Trophoblast cell (in vitro differentiated cells and primary cell): ENCODE measurements at places on chromosomes 16 and 17.

DNA sequence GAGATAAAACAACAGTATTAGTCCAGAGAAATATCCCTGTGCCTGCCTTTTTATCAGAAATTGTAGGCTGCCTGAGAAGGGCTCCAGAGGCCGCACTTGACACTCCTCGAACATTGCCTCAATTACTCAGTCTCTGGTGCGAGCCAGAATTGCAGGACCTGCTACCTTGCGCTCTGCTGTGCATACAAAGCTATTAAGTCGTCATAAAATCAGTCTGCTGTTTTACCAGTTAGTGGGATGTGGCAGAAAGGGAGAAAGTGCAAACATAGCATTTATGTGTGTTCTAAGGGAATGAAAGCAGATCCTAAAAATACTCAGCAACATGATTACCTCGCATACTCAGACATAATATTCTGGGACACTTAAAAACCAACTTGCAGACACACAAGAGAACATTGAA is 70.6 kb downstream of the TMC6 start:
- no peak for DNase-seq

DNA sequence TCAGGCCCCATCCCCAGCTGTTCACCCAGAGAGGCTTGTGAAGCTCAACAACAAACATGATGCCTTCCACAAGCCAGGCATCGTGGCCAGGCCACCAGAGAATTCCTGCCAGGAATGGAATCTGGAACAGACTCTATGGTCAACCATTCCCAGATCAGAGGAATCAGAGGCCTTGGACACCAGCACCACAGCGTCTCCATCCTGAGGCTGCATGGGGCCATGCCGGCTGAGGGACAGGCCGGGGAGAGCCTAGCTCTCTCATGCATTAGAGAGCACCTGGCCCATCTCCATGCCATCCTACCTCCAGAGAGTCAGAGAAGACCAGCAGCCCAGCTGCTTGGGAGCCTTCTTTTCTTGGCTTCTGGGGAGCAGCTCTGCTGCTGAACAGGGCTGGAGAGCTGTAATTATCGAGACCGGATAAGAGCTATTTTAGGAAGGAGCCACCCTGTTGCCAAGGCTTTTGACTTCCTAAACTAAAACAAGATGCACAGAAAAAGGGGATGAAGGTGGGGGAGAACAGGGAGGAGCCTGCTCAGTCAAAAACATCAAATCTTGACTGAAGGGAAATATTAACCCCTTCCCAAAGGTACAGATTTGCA is 24.5 kb upstream of the MTMR4 start:
- no peak for DNase-seq

GRCh38 chr16:85394456-85395206 is 218.5 kb upstream of the GSE1 start:
- DNase-seq: no peak

GRCh38 chr16:47644661-47645060 is 183.5 kb downstream of the PHKB start:
- no peak for DNase-seq

DNA sequence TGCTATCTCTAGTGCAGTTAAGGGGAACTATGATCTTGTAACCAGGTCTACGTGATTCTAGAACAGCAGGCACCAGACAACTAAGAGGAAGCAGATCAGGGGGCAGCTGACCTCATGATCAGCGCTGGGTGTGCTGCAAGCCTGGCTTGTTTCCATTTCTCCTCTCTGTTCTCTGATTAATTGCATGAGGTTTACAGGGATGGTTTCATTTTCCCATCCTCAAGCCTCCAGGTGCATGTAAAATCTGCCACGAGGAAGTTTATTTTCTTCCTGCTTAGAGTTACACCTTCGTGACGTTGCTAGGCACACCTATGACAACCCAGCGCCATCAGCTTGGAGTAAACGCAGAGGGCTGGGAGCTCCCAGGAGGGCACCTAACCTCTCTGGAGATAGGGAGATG is 4.3 kb upstream of the NUPR1 start:
- peak; percentile 45 for DNase-seq

GRCh38 chr16:84584678-84585077 is 33.2 kb downstream of the COTL1 start:
- no peak for DNase-seq

DNA sequence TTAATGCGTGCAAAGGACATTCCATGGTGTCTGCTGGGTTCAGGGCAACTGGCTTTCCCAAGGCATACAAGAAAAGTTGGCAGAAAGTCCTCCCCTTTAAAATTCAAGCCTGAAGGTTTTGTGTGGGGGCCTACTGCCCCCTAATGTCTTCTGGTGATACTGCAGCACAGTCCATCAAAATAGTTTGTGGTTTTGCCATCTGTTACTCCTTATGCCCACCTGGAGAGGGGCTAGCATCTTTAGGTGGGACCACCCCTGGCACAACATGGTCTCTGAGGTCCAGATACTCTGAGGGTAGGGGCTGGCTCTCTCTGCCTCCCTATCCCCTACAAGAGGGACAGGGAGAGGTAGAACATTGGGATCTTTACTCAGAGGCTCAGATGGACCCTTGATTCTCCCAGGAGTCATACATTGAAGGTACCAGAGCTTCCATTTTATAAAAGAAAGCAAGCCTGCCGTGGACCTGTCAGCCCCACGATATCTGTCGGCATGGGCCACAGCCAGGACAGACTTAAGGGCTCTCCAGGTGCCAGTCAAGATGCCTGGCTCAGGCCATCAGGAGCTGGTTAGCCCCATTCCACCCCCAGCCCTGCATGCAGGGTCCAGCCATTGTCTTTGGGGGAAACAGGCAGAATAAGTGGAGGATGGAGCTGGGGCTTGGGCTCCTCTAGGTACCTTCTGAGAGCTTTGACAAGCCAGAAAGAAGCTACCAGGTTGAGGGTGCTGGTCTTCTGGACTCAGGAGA is 6.3 kb downstream of the ESRP2 start:
- DNase-seq: peak; percentile 42

- DNase-seq: no peak
Observed at GRCh38 chr17:16989230-16989952, 17.5 kb upstream of the TNFRSF13B start.

DNA sequence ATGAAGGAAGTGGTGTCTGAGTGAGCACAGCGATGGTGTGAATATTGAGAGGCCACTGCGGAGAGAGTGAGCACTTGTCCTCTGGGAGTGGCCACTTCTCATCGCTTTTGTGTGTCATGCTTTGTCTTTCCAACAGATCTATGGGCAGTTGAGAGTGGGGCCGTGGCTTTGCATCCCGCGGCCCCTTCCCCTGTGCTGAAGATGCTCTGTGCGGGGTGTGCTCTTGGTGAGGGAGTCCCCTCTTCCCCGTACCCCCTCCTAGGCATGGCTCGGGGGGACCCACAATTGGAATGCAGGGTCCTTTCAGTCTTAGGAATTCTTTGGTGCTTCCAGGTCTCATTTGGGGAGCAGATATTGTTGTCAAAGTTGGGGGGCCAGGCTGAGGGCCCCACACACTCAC is 197.3 kb upstream of the WSCD1 start:
- no peak for DNase-seq

DNA sequence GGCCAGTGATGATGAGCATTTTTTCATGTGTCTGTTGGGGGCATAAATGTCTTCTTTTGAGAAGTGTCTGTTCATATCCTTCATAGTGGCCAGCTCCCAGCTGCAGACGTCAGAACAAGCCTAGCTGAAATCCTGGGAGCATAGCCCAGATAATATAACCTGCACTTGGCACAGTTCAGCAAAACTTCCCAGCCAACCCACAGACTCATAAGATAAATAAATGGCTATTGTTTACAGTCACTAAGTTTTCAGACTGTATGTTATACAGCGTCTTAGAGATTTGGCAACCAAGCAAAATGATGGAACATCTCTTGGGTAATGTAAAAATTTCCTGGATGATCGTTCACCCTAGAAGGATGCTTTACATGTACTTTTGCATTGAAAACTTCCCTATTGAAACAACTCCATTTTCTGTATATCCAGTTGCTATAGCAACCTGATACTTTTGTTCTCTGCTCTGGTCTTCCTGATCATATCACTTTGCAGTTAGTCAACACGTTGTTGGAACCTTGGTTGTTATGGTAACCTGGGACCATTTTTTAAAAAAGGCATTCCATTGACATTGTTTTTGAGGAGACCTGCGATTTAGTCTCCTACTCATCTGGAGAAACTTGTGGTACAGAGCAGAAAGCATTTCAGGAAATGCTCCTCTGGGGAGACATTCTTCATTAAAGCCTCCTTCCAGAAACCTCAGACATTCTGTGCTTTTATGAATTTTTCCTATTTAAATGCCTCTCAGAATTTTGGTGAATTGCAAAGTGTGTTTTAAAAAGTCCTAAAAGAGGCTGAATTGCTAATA is 378.7 kb downstream of the HS3ST4 start:
- no peak for DNase-seq

- no peak for DNase-seq
Observed at GRCh38 chr16:84844049-84844350, 24.2 kb downstream of the CRISPLD2 start.

DNA sequence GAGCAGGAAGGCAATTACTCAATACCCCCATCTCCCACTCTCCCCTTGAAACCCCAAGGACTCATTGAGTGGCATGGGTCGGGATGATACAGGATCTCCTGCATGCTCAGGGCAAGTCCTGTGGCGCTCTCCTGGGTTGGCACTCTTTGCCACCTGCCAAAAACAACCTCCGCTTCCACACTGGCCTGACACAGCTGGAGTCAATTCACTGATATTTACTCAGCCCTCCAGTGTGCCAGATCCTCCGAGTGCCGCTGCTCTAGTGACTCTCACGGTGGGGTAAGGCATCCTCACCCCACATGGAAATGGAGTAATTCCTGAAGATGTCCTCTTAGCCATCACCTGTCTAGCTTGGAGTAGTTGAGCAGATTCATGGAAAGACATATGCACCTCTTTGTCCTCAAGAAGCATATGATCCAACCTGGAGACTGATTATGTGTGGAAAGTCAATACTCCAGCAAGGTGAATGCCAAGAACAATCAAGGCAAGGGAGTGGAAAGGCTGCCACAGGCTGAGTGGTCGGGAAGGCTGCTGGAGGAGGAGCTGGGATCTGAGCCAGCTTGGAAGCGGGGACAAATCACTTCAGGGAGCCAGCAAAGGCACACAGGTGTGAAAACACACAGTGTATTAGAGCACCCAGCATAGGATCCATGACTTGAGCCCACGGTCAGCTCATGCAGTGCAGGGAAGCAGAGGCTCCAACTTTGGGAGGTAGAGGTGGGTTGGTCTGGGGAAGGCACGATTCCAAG is 12.6 kb upstream of the GOSR2 start:
- no peak for DNase-seq

GRCh38 chr17:33318241-33318640 is 25.1 kb upstream of the ASIC2 start:
- no peak for DNase-seq

DNA sequence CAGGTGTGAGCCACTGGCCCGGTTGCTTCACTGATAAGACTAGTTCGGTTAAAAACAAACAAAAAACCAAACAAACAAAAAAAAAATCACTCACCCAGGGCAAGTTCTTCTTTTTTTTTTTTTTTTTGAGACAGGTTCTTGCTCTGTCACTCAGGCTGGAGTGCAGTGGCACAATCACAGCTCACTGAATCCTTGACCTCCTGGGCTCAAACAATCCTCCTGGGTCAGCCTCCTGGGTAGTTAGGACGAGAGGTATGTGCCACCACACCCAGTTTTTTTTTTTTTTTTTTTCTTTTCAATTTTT is 119.5 kb upstream of the CORO6 start:
- no peak for DNase-seq

DNA sequence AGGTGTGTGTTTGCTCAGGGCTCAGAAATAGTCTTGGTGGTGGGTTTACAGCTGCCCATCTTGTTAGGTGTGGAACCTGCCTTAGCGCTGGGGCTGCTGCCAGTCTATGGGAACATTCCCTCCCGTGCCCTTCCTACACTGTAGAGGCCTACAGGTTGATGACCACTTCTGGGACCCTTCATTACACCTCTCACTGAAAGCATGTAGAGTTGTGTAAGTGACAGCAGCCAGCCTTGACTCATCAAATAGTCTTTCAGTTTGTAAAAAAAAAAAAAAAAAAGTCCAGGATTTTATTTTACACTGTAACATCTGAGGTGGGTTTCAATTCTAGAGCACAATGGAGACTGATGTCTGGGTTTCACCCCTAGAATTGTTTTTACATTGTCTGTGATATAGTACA is 193.9 kb downstream of the SPECC1 start:
- no peak for DNase-seq
